ENCODE measurements at places on chromosomes 7 and 10. TPM values are rescaled to one million over a fixed set of nuclear protein-coding genes. Genes with fewer than 3 reads are reported as not detected.
A peak's percentile ranks its signal among the peaks of the same experiment; 100 is the strongest.

- DNase-seq = no peak
Measured at GRCh38 chr7:121005996-121006584, 17.6 kb downstream of the CPED1 start.

DNA sequence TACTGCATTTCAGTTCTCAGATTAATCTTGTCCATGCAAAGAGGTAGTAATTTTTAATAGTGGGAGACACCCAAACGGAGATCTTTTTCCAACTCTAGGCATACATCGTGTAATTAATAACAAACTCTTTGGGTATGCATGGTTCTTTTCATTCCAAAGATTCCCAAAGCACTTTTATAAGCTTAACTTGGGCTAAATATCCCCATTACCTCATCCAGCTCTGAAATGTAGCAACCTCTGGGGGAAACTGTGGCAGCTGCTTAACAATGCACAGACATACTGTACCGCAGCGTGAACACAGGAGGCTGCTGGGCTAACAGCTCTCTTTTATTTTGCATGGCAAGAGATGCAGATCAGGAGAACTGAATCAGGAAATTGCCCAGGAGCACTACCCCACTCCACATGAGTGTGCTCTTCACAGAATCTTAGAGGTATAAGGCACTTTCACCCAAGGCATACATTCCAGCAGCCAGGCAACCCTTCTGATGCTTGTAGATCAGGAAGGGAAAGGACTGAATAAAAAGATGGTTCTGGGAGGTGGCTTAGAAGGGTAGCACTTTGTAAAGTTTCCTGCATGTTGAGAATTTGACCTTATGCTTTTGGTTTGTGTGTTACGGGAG is 114.4 kb upstream of the GLI3 start:
- no peak for DNase-seq

The TAS2R5 gene
- total RNA-seq = 0.90 TPM

DNA sequence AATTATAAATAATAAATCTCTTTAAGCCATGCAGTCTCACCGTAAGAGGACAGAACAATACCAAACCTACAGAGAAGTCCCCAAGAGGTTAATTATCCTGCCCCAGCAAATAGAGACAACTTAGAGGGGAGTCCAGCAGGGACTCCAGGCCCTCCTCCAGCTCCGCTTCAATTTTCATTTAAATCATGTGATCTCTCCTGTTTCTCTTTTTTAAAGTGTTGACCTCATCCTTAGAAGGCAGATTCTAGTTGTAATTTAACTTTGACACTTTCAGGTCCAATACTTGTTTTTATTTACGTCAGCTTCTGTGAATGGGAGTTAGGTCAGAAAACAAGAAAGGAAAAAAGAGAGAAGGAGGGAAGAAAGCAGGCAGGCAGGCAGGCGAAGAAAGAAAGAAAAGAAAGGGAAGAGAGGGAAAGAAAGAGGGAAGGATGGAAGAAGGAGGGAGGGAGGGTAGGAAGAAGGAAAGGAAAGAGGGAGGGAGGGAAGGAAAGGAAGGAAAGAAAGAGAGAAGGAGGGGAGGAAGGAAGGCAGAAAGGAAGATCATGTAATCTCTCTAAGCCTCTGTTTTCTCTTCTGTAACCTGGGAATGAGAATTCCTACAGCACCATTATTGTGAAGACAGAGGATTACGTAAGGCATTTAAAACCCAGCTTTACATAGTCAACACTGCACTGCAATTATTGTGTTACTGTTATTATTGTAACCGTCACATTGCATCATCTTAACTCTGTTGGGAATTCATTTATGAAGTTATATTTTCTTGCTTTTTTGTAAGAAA is 227.7 kb downstream of the SKIDA1 start:
- no peak for DNase-seq

DNA sequence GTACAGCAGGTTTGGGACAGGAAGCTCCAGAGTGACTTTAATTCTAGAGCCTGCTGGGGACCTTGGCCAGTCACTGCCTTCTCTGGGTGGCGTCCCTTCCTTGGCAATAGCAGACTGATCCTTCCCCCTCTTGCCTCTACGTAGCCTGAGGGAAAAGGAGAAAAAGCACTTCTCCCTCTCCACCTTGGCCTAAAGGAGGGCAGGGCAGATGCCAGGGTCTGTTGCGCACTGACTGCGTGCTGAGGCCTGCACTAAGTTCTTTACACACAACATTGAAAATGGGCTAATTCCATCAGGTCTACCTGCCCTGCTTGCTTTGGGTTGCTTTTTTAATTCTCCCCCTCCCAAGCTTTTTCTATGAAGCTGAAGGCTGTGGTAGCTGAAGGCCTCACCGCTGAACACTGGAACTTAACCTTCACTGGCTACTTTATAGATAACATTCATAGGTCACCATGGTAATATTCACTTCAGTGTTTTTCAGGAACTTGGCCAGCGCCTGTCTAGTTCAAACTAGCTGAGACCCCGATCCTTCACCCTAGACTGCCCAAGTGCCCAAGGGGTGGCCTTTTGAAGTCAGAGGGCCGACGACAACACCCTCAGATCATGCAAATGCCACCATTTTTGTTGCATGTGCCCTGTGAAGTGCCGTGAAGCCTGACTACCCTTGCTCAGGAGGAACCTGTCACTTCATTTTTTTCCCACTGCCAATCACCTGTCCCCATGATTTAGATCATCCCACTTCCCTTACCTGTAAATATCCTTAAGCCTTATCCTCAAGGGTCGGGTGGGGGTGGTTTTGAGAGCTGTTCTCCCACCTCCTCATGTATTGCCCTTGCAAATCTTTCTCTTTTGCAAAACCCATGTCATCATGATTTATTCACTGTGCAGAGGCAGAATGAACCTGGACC is 28.7 kb downstream of the PRF1 start:
- DNase-seq = no peak

The FZD8 gene
- 16.1 TPM for total RNA-seq

The KCNMA1 gene
- 117 TPM for total RNA-seq

DNA sequence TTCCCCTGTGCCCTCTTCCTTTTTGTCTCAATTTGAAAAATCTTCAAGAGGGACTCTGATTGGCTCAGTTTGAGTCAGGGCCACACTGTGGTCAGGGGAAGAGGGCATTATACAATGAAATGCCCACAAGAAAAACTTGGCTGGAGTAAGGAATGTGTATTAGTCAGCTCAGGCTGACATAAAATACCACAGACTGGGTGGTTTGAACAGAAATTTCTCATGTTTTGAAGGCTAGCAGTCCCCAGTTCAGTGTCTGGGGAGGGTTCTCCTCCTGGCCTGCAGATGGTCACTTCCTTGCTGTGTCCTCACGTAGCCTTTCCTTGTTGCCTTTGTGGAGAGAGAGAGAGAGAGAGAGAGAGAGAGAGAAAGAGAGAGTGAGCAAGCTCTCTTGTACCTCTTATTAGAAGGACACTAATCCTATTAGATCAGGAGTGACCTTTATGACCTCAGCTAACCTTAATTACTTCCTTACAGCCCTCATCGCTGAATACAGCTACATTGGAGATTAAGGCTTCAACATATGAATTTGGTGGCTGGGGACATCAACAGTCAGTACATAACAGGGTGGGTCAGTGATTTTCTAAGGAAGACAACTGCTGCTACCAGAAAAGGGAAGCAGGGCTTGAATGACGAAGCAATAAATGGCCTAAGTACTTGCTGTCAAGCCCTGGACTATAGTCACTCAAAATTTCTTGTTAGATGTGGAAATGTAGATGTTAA is 25.8 kb upstream of the FAM13C start:
- no peak for DNase-seq

DNA sequence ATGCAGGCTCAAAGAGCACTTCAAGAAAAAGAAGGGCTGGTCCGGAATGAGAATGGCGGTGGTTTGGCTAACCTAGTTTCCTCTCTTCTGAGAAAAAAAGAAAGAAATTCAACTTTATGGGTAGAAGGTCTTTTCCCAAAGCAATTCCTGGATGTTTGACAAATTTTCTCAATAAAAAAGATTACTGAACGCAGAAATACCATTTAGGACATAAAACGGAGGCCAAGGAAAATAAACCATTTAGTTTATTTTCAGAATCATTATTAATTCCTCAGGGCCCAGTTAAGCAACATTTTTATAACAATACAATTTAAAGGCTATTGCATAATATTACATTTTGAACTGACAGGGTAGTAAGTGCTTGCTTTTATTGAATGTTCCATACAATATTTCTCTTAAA is 284.6 kb upstream of the ANKRD30A start:
- DNase-seq = no peak

The SEMA3C gene
- 89.3 TPM for total RNA-seq

- peak; percentile 41 for DNase-seq
Measured at GRCh38 chr10:11907914-11908313, 84.8 kb downstream of the PROSER2 start.

The DCLRE1A gene
- total RNA-seq = 5.0 TPM

The TFPI2 gene
- total RNA-seq = 2.3 TPM

The ZNF467 gene
- total RNA-seq = 12.0 TPM

DNA sequence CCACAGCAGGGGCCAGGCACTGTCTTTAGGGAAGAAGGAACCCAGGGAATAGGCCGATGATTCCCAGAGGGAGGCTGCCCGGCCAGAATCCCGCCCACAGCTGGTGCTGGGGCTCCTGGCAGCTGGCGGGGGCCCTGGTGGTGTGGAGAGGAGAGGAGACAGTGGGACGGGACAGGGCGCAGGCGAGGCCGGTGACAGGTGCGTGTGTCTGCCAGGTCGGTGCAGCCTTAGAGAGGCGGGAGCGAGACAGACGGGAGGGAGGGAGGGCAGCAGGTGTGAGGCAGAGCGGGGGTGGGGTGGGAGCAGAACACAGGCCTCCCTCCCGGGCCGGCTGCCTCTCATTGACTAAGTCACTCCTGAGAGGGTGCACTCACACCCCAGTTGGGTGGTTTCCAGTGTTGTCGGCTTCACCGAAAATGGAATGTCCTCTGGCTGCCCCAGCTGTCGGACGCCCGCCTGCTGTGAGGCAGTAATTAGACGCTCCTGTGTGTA is 55.2 kb downstream of the ELFN1 start:
- DNase-seq = no peak

GRCh38 chr10:69742928-69743602 is 58.6 kb upstream of the COL13A1 start:
- peak; percentile 68 for DNase-seq

DNA sequence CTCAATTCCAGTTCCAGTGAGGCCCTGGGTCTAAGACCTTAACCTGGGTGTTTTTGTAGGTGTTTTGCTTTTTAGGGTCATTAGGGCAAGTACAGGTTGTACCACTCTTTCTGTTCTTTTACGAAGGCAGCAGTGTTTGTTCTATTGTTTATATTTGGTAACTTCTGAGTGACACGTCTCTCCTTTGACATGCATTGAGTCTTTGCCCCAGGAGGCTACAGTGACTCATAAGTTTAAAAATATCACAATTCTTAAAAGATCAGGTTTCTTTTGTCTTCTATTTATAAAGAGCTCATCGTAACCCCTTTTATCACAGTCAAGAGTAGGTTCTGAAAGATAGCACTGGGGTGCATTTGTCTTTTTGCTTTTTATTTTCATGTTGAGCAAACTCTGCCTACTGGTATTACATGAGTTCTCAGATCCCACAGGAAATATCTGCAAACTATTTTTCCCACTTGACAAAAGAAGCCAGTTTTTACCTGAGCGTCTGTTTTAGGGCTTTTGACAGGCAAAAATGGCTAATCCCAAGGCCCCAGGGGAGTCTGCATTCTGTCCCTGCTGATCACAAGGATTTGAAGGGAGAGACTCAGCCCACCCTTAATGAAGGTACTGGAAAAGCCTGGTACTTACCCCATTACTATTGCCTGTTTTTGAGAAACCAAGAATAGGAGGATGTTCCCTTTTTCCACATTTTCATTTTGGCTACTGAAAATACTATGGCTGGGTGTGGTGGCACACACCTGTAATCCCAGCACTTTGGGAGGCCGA is 7.9 kb downstream of the NUDT13 start:
- DNase-seq = no peak

The PNLIPRP1 gene
- 1.1 TPM for total RNA-seq

- no peak for DNase-seq
Measured at GRCh38 chr7:21927693-21928092, 18.0 kb downstream of the CDCA7L start.

GRCh38 chr7:139915268-139915863 is 86.3 kb downstream of the TBXAS1 start:
- DNase-seq = no peak

DNA sequence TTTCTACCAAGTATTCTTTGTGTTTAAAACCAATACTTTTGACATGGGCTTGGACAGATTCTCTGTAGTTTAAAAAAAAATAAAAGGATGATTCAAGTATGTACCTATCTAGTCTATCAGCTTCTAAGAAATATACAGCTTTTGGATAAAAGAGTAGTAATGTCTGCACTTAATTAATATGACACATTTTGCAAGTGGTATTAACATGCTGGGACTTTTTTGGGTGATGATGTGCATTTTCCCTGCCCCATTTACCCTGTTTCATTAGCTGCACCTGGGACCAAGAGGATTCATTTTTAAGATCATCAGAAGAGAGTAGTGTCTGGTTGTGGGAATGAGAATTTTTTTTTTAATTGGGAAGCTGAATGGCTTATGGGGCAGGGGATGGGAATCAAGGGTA is 236.2 kb upstream of the KLF14 start:
- DNase-seq = no peak

GRCh38 chr10:20771051-20771450 is 126.1 kb downstream of the NEBL start:
- DNase-seq = no peak

DNA sequence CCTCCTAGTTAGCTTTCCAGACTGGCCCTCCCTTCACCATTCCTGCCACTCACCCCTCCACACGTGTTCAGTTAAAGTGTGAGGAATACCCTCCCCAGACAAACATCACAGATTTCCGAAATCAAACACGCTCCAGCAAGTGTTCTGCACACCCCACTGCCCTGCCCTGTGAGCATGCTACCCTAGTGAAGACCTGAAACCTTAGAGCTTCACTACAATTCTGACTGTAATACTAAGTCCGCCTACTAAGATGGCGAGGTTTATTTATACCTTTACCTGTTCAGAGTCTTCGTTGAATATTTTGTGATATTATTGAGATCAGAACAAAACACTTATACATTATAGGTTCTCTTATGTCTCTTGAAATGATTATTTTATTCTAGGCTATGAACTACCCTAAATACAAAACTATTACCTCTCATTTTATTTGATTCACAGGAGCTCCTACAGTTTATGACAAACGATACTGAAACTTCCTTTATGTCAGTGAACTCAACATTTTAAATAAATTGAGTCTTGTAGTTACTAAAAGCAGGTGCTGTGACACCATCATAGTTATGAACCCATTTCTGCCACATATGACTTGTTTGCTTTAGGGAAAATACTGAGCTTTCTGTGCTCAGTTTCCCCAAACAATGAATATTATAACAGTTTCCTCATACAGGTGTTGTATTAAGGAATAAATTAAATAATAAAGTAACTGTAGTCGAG is 8.6 kb downstream of the SCIN start:
- no peak for DNase-seq

DNA sequence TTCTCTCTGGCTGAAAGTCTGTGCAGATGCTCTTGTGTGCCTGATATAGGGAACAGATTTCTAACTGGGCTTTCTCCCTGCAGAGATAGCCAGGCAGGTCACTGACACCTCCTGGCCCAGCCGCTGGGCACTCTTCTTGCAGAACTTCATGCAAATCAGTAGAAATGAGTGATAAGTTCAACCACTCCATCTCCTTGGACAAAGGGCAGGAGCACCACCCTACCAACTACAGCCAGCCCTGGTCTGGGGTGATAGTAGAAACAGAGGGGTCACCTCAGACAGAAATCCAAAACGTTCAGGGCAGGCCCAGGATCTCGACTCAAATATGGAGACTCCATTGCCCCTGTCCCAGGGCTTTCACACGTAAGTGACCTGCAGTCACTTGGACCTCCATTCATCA is 917.8 kb upstream of the ZNF722 start:
- DNase-seq = no peak

GRCh38 chr7:144830811-144831210 is 5.0 kb downstream of the TPK1 start:
- DNase-seq = no peak
